ENCODE measurements at places on chromosomes 6 and 20.

DNA sequence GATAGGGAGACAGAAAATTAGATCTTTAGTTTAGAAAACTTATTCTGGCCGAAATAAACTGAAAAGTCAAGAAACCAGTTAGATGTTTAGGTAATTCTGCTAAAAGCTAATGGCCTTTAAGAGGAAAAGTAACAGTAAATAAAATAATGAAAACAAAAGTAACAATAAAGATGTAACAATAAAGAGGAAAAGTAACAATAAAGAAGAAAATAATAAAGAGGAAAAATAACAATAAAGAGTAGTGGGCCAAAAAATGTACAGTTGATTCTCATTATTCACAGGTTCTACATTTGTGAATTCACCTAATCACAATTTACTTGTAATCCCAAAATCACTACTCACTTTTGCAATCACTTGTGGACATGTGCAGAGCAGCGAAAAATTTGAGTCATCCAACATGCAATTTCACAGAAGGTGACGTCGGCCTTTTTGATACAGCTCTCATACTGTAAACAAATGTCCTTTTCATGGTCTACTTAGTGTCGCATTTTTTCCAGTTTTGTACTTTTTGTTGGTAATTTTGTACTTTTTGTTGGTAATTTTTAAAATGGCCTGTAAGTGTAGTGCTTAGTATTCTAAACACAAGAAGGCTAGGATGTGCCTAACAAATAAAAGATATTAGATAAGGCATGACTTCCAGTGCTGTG, 24.0 kb downstream of the HBS1L start:
- no peak for DNase-seq

GRCh38 chr6:17877196-17877894, 110.1 kb downstream of the KIF13A start:
- no peak for DNase-seq

DNA sequence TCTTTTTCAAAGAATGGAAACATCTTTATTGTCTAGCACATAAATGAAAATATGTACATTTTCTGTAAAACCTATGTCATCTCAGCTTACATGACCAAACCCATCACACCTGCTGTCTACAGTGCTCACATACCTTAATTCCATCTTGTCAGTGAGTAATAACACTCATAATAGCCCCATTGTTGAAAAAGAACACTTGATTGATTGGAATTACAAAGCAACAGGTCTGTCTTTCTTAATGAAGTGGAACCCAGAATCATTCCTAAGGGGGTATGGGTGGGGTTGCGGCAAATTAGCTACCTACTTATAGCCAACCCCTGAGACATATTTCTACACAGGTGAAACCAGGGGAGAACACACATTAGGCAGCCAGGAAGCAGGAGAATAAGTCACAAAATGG, 20.2 kb downstream of the ADGRF4 start:
- no peak for DNase-seq

- DNase-seq, result no peak
Observed at GRCh38 chr20:21389368-21389767, 8.0 kb downstream of the NKX2-4 start.

GRCh38 chr6:49328051-49328744, 134.9 kb downstream of the MMUT start:
- no peak for DNase-seq

GRCh38 chr20:23637282-23638221, at the start of gene CST3:
TSS of gene CST3 (minus strand) at chr20:23637955. CDS start at chr20:23637862, 93 bp downstream.
- peak; percentile 92 for DNase-seq

DNA sequence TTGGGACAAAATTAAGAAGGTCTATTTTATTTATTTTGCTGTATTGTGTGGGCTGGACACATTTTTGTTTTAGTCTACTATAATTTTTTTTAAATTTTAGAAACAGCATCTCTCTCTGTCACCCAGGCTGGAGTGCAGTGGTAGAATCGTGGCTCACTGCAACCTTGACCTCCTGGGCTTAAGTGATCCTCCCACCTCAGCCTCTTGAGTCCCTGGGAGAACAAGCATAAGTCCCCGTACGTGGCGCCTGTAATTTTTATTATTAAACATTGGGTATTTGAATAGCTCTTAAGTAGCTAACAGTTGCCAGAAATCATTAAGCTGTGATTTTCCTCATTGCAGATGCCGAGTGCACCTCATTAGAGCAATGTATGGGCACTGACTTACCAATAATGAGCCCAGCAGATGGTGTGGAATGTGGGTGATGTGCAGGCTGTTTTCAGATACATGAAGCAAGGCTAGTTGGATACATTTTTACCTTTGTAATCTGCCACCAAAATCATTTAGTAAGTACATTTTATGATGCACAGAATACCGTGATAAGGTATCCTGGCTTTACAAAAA, 10.3 kb upstream of the MAS1 start:
- DNase-seq, result no peak

DNA sequence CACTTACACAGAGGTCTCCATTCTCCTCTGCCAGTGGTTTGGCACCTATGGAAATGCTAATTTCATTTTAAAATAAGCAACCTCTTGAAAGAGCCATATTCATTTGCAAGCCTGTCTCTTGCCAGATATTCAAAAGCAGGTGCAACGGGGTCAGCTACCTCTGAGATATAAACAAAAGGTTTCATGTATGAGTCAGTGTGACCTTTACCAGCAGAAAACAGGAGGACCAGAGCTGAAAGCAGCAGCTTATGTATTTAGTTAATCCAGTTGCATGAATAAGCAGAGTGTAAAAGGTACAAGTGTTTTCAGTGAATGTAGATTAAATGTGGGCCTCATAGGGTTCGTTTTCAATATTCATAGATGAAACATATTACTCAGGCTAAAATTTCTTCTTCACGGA, 56.0 kb downstream of the TENT5A start:
- peak; percentile 95 for DNase-seq

- peak; percentile 19 for DNase-seq
Observed at GRCh38 chr20:20827992-20828597, 115.7 kb upstream of the RALGAPA2 start.

- DNase-seq, result no peak
Observed at GRCh38 chr6:31878222-31878621, 575 bp downstream of the SLC44A4 start.

DNA sequence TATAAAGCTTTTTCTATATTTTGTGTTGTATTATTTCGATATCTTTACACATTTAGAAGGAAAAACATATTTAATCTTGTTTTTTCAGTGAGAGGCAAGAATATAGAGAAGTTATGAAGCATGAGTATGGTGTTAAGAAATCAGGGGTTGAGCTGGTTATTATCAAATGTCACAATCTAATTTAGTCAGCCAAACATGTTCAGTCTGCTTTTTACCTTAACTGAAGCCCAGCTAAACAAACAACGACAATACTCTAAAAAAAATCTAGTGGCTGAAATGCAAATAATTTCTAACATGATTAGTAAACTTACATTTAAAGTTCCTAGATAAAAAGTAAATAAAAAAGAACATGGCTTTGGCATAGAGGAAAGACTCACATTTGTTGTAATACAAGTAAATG, 433.8 kb upstream of the NRSN1 start:
- peak; percentile 19 for DNase-seq

DNA sequence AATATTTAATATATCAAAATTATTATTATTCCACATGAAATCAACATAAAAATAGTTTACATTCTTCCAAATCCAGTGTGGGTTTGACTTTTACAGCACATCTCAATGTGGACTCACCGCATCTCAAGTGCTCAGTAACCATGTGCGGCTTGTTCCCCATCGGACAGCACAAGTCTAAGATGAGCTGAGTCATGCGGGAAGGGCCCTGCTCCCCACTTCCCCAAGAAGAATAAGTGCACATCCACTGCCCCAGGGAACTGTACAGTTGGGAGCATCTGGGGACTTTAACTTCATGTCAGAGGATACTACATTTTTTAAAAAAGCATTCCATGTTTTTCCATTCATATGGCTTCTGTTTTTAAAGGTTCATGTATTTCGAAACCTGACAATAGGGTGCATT, 325.6 kb downstream of the BTBD3 start:
- DNase-seq, result no peak

GRCh38 chr20:3651204-3651962, 11.8 kb downstream of the GFRA4 start:
- peak; percentile 54 for DNase-seq

- DNase-seq, result no peak
Observed at GRCh38 chr20:61387954-61388348, 135.9 kb downstream of the CDH4 start.

GRCh38 chr6:65938000-65938399, 231.0 kb upstream of the EYS start:
- no peak for DNase-seq

GRCh38 chr20:17836303-17836861, 132.2 kb downstream of the SNX5 start:
- no peak for DNase-seq

DNA sequence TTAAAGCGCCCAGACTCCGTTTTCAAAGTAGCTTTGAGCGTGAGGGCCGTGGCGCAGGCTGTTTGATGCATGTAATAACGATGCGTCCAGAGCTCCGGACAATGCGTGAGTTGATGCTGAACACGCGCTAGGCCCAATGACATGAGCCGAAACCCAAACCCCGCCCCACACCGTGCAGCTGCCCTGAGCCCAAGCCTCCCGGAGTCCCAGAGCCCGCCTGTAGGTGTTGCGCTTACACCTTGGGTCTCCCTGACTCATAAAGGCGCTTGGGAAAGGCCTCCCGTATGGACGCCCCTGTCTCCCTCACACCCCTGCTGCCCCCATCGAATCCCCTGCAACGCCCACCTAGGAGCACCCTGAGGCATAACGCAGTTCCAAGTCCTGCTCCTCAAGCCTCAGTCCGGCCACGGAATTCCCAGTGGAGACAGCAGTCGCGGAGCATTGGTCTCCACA, 87.6 kb downstream of the ERMARD start:
- no peak for DNase-seq

- no peak for DNase-seq
Observed at GRCh38 chr6:146767632-146768031, 168.9 kb downstream of the ADGB start.

GRCh38 chr20:22920898-22921297, 114.2 kb upstream of the SSTR4 start:
- no peak for DNase-seq

- no peak for DNase-seq
Observed at GRCh38 chr6:131979515-131980337, 28.6 kb upstream of the CCN2 start.

DNA sequence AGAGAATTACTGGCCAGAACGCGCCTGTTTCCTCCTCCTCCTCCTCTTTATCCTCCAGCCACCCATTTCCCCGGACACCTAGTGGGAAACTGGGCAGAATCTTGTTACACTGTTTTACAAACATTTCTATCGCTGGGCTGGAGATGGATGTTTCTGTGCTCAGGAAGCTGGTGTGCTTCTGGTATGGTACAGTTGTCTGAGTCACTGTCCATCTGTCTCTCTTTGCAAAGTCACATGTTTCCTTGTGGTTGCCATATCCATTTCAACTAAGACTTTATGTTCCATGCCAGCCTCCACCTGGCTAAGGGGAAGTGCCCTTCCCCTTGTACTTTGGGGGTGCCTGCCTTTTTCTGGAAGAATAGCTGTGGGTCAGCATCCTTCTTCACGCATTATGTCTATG, 52.9 kb upstream of the SLC22A16 start:
- peak; percentile 28 for DNase-seq

- no peak for DNase-seq
Observed at GRCh38 chr6:41798901-41799558, 11.5 kb downstream of the TOMM6 start.

DNA sequence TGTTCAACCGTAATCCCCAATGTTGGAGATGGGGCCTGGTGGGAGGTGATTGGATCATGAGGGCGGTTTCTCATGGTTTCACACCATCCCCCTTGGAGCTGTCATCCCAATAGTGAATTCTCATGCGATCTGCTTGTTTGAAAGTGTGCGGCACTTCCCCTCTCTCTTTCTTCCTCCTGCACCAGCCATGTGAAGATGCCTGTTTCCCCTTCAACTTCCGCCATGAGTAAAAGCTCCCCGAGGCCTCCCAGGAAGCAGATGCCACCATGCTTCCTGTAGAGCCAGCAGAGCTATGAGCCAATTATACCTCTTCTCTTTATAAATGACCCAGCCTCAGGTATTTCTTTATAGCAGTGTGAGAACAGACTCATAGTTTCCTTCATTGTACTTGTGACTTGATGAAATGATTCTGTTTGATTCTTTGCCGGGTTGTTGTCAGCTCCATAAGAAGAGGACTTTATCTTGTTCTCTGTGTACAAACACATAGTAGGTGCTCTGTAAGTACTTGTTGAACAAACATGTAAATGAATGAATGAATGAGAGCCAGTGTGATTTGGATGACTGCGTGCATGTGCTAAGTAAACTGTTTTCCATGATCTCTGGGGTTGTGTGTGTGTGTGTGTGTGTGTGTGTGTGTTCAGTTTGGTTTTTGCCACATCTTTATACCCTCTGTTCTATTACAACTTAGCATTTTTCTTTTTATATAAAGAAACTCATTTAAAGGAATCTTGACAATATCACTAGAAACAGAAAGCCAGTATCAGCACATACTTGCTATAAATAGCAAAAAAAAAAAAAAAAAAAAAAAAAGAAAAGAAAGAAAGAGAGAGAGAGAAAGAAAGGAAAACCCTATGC, 22.5 kb upstream of the PTGIS start:
- no peak for DNase-seq

DNA sequence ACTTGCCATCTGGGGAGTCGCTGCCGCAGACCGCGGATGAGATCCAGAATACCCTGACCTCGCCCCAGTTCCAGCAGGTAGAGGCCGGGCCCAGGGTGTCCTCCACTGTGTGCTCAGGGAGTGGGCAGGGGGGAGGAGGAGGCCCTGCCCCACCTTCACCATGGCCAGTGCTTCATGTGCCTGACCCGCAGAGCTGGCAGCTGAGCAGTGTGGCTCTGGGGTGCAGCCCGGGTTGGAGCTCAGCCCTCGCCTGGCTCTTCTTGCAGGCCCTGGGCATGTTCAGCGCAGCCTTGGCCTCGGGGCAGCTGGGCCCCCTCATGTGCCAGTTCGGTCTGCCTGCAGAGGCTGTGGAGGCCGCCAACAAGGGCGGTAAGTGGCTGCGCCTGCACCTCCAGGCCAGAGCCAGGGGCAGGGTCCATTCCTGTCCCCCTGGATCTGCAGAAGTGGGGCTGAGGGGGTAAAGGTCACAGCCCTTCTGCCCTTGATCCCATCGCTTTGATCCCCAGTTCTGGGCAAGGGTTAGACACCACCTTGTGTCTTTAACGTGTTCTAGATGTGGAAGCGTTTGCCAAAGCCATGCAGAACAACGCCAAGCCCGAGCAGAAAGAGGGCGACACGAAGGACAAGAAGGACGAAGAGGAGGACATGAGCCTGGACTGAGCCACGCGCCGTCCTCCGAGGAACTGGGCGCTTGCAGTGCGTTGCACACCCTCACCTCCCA, 5.5 kb downstream of the ADRM1 start:
- peak; percentile 39 for DNase-seq

DNA sequence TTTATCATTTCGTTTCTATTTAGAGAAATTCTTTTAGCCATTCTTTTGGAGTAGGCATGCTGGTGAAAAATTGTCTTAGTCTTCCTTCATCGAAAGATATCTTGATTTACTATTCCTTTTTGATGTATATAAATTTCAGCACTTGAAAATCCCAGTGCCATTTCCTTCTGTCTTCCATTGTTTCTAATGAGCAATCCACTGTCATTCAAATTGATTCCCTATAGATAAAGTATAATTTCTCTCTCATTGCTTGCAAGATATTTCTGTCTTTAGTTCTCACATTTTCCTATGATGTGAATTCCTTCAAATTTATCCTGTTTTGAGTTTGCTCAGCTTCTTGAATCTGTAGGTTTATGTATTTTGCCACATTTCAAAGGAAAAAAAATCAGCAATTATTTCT, 251.1 kb upstream of the CHD6 start:
- no peak for DNase-seq

- no peak for DNase-seq
Observed at GRCh38 chr6:145643760-145644159, 91.6 kb downstream of the EPM2A start.

Measured in DMS53 (cell line).